Spinal cord (tissue), 10 donors: ENCODE measurements at places on chromosomes 13 and 19.

DNA sequence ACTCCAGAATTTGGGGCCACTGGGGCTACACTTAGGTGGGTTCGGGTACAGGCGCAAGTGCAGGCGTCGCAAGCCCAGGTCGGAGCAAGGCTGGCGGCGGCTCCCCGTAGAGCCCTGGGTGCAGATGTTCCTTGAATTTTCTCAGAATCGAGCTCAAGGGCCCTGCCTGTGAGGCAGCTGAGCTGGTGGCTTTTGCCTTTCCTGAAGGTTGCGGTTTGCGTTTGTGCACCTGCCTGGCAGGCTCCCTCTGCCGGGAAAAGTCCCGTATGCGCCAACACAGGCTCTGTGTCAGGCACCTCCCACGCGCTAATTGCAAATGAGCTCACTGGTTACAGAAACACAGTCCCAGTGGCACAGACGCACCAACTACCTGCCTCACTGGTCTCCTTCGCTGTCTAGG lies 5.9 kb downstream of the DOHH start:
- DNase-seq, result no peak

DNA sequence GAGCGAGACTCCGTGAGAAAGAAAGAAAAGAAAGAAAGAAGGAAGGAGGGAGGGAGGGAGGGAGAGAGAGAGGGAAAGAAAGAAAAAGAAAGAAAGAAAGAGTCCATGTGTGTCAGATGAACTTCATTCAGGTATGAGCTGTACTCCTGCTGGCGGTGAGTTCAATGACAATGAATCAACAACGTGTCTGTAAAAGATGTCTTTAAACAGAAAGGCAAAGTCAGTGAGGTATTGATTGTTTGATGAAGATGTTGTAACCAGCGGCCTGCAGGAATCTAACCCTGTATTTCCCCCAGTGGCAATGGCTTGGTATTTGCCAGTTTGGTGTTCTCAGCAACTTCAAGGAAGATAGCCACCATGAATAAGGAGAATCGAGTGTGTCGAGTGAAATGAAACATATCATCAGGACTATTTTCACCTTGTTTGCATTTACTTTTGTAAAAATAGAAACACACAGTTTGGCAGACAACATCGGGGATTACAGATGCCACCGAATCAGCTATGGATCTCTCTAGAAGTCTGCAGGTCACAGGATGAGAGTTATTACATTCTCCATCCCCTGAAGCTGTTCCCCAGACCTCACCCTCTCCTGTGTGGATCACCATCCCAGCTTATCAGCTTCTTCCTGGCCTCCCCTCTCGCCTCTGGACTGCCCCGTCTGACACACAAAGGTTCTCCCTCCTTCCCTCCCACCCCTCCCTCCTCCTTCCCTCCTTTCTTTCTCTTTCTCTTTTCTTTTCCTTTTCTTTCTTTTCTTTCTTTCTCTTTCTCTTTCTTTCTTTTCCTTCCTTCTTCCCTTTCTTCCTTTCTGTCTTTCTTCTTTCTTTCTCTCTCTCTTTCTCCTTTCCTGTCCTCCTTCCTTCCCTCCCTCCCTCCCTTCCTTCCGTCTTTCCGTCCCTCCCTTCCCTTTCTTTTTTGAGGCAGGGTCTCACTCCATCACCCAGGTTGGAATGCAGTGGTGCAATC lies 8.2 kb upstream of the SBK3 start:
- DNase-seq, result no peak

DNA sequence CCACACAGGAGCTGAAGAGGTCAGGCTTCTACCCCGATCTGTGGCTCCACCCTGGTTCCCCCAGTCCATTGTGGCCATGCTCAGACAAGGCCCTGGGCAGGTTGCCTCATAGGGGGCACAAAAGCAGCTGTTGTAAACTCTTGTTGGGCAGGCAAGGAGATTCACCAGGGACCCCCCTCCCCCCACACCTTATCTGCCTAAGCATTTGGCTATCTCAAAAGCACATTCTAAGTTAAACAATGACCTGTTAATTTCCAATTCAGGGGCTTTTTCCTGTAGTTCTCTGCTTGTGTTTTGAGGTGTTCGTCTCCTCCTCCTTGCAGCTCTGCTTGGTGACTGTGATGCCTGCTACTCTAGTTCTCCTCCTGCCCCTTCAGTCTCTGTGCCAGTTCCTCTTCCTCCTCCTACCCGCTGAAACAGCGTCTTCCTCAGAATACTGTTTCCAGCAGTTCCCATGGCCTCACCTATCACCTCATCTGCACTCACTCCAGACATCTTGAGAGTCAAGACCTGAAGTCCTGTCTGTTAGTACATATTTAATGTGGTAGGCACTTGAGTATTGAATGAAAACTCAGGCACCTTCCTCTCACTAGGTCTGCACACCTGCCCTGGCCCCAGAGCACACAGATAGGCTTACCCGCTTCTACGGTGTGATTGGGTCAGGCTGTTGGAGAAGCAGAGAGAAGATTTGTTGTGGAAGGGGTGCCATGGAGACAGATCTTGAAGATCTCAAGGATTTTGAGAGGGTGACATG lies 31.7 kb downstream of the SPATA13 start:
- DNase-seq, result no peak

DNA sequence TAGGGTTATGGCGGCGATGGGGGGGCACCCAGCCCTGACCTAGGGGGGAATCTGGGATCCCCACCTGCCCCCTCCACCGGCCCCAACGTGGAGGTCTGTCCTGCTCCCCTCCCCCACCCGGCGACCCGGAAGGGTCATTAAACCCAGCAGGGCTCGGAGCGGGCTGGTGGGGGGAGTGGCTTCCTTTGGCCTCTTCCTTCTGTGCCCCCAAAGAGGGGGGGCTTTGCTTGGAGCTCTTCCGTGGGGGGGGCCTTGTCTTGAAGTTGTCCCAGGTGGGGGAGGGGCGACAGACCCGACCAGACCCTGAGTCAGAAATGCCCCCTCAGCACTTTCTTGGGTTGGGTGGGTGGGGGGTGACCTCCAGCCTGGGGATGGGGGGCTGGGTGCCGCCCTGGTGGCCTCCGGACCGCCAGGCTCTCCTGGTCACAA lies 1.5 kb downstream of the ARID3A start:
- DNase-seq, result no peak
